Stimulated activated CD4-positive, alpha-beta T cell treated with anti-CD3 and anti-CD28 coated beads, TNF-alpha, amount 100 ng/mL, for 1 hour (primary cell): ENCODE measurements at places on chromosomes 3 and 15.
A peak's percentile ranks its signal among the peaks of the same experiment; 100 is the strongest.

DNA sequence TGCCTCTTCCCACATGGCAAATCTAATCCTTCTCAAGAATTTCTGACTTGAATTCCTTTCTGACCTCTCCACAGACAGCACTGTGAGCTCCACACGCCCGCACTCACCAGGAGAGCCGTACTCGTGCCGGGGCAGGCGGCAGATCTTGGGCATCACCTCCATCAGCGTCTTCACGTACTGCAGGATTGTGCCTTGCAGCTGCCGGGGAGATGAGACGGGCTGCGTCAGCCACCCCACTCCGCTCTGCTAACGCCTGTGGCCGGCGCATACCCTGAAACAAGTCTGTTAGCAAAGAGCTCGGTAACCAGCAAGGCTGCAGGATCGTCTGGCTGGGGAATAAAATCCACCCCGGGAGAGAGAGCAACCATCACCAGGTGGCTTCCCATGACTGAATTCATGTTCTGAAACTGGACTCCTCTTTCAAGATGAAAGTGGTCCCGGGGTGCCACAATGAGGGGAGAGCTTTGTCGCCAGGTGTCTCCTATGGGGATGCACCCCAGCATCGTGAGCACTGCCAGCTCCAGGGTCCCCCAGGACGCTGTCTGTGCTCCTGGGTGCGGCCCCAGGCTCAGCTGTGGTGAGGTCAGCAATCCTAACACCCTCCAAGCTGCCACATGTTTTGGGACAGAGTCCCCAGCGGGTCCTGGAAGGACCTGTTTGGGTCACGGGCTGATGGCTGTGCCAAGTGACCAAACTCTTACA lies 43.4 kb downstream of the NIPA2 start:
- DNase-seq: no peak

DNA sequence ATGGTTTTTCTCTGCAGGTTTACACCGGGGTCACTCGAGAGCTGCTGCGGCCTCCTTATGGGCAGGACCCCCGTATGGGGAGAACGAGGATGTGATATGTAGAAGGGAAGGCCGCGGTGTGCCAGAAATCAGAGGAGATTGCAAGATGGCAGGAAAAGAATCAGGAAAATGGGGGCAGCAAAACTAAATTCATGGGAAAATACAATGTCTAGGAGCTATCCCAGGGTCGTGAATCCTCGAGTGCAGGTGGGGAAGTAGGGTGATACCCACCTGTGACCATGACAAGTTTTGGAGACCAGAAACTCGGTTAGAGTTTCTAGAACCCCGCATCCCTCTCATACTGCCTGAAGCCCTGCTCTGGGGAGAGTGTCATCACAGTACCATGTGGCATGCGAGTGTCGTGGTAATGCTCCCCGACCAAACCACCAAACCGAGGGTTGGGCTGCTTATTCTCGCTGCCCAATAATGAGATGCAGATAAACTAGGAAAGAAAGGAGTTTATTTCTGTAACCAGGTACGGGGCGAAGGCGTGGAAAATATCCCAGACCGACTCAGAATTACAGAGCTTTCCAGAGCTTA lies 781 bp downstream of the TRNT1 start:
- DNase-seq: no peak

DNA sequence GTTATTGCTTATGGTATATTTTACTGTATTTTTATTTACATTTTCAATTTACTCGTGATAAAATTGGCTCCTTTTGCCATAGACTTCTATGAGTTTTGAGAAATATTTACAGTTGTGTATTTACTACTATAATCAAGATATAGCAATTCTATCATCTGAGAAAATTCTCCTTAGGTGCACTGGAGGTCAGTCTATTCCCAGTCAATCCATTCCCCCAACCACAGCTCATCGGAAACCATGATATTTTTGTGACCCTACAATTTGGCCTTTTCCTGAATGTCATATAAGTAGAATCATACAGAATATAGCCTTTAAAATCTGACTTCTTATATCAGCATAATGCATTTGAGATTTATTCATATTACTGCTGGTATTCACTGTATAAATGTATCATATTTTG lies 114.7 kb upstream of the LRTM1 start:
- no peak for DNase-seq

GRCh38 chr3:71054312-71054711 lies 529.2 kb downstream of the FOXP1 start:
- no peak for DNase-seq

DNA sequence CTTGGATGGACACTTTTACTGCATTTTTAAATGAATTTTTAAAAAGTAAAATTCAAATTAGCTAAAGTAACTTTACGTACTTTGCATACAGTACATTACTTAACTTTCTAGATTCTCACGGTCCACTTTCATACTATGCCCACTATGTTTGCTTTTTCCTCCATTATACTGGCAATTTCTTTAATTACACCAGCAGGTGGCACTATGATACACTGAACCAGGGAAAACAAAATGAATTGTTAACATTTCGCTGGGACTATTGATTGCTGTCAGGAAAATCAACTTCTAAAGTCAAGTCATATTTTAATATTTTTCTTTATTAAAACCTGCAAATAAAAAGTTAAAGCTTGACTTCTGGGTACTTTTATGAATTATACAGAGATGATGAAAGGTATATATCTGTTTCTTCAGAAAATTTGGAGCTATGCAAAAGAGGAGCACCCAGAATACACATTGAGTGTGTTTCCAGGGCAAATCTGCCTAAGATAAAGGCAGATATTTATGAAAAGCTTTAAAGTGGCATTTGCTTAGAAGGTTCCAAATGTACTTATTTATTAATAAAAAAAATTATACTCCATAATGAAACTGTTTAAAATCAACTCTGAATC lies 21.8 kb upstream of the POU1F1 start:
- DNase-seq: no peak

- peak; percentile 30 for DNase-seq
Observed at GRCh38 chr15:93030430-93031102, 58.4 kb downstream of the RGMA start.

GRCh38 chr3:52839268-52839575 lies 4.4 kb upstream of the MUSTN1 start:
- no peak for DNase-seq

DNA sequence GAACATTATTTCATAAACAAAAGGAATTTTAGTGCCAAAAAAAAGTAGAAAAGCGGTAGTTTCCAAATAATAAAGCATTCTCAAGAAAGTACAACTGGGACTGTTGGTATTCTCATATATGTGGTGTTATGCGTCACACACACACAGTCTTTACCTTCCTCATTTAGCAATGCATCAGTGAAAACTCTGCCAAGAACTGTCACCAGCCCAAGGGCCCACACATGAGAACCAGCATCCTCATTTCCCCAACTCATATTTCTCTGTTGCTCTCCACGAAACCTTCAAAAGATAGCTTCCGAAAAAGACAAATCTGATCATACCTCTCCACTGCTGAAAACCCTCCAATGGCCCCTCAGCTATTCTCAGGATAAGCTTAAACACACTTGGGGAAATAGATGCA lies 150.7 kb downstream of the CADPS start:
- no peak for DNase-seq

DNA sequence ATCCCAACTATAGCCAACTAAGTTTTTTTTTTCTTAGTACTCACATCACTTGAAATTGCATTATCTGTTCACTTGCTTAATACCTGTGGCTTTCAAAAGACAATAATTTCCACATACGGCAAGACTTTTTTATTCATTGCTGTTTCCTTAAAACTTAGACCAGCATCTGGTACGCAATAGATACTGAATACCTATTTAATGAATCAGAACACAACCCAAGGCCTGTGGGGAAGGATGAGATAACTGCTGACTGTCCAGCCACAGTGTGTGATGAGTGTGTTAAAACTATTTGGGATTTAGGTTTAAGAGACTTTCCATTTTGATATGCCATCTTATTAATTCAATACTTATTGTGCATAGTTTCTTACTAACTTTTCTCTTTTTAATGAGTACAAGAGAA lies 988.7 kb downstream of the NTRK3 start:
- DNase-seq: no peak

GRCh38 chr15:90143166-90143655 lies 40.9 kb upstream of the IDH2 start:
- peak; percentile 40 for DNase-seq

DNA sequence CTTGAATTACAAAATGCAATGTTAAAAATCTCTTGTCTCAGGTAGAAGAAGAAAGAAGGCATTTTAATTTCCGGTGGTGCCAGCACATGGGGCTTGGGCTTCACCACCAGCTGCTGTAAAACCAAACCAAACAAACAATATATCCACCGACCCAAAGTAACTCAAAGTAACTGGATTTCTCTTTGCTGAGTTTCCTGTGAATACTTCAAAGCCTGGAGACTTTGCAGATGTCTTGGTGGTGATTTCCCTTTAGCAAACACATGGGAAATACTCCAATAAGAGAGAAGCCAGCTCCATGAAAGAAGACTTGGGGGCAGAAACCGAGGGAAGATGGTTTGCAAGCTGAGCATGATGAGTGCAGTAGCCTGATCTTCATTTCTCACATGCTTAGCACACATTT lies 62.6 kb downstream of the EIF4E3 start:
- DNase-seq: no peak

DNA sequence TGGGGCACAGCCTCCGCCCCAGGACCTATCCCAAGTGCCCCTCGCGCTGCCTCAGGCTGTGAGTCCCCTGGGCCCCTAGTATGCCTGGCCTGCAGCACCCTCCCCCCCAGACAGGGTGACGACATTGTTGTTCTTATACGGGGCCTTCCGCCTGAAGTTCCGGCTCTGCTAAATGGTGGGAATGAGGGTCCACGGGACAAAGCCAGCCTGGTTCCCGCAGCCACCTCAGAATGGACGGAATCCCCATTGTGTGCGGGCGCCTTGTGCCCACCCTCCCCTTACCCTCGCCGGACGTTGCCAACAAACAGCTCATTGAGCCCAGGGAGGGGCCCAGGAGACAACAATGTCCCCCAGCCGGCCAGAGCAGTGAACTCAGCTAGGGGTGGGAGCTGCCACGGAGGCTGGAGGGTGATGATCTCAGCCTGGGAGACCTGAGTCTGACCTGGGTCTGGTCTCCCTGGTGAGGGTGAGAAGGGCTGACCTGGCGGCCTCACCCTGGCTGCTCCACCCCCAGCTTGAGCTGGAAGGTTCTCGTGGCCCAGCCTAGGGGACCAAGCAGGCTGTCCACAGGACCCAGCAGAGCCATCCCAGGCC lies 10.2 kb upstream of the DLL4 start:
- no peak for DNase-seq

GRCh38 chr15:29276366-29276765 lies 6.7 kb upstream of the NSMCE3 start:
- DNase-seq: no peak

GRCh38 chr3:122921791-122922651 lies 105.5 kb downstream of the SEMA5B start:
- no peak for DNase-seq

- DNase-seq: no peak
Observed at GRCh38 chr15:74800559-74801094, 12.0 kb upstream of the LMAN1L start.

DNA sequence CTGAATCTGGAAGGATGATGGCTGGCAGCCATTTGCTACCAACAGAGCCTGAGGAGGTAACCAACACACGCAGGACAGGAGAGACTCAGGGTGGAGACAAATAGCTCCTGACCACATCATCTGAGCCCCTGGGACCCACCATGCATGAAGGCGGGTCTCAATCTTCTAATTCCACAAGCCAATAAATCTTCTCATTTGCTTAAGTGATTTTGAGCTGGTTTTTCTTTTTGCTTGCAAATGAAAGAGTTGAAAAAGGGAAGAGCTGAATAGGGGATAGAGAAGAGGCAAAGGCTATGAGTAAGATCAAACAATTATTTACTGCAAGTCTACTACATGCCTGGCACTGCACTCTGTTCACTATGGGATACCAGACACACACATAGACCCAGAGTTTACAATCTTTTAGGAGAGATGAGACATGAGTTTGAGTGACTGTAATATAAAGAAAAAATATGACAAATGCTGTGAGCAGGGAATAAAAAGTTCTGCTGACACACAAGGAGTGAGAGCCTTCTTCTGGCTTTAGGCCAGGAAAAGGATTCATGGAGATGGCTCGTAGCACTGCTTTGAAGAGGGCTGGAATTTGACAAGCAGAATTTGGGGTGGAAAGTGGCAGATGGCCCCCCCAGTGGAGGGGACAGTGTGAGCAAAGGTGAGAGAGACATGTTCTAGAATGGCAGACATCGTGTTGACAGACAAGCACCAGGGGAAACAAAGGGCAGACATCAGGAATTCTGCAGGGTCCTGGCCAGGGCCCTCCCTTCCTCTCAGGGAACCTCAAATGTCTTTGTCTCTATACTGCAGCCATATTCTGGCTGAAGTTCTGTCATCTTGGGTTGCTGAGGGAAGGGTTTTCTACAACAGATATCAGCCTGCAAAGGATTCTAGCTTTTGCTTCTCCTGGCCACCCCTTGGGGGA lies 69.8 kb upstream of the WNT5A start:
- DNase-seq: no peak

DNA sequence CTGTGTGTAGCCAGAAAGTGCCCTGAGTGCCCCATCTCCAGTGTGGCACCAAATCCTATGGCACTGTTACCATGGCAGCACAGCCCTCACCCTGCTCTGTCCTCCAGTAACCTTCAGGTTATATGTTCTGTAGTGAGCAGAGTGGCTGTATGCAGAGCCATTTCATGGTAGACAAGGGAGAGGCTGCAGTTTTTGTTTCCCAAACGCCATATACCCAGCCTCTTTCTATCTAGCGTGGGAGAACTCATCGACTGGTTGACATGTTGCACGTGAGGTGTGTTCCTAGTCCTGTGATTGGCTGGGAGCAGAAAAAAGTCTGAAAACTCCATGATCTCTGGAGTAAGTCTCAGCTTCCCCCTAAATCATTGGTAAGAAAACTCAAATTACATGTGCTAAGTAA lies 2.0 kb downstream of the SIDT1 start:
- DNase-seq: no peak

- no peak for DNase-seq
Observed at GRCh38 chr3:31404871-31405270, 127.9 kb upstream of the STT3B start.

DNA sequence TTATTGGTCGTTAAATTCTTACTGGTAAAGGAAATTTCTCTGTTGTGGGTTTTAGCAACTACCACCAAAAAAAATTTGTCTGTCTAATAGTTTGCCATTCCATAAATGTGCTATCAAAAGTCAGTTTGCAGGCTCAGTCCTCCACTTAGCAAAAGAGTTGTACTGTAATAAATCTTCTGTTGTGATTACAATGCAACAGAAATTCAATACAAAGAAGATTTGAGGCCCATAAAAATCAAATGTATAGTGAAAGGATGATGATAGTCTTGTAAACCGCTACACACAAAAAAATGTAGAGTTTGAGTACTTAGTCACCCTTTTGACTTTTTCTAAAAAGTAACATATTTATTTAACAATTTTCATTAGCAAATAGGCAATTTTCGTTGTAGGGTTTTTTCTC lies 251.7 kb downstream of the VGLL3 start:
- no peak for DNase-seq

DNA sequence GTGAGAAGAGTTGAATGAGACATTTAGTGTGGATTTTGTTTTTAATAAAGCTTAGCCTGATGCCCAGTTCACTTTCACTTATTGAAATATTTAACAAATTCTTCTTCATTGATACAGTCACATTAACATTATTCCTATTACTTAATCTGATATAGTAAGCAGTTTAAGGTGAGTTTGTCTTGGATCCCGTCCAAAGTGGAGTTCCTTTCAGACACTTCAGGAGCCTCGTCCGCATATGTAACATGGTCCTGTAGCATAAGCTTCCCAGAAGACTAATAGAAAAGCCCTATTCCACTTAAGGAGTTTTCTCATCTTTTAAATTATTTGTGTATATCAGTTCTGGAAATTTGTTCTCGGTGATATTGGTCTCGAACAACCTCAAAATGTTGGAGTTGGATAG lies 39.7 kb upstream of the MLF1 start:
- no peak for DNase-seq
